ENCODE measurements at places on chromosomes 1 and 21. TPM values are rescaled to one million over a fixed set of nuclear protein-coding genes. Genes with fewer than 3 reads are reported as not detected.

The KRTAP13-2 gene
- not detected for total RNA-seq

The VSIG8 gene
- total RNA-seq = not detected

The CLEC20A gene
- not detected for total RNA-seq

The SLC6A17 gene
- total RNA-seq = not detected

The ZNF670 gene
- 0.37 TPM for total RNA-seq

- no peaks in the 10 kb centered on the region for H3K4me1 ChIP-seq
- H3K27me3 ChIP-seq = no peaks in the 10 kb centered on the region
- no peak overlapping the region for H3K4me3 ChIP-seq
Observed at GRCh38 chr1:1093610-1093943, 19.5 kb upstream of the RNF223 start.

- no peaks in the 10 kb centered on the region for H3K4me1 ChIP-seq
- no peak overlapping the region for H3K4me3 ChIP-seq
- H3K27ac ChIP-seq = no peak overlapping the region
- no peak for DNase-seq
- H3K27me3 ChIP-seq = no peaks in the 10 kb centered on the region
Observed at GRCh38 chr1:3959361-3959760, 59.3 kb upstream of the C1orf174 start.

GRCh38 chr1:7089497-7089896, 304.2 kb downstream of the CAMTA1 start:
- H3K36me3 ChIP-seq = no peaks in the 10 kb centered on the region
- no peak overlapping the region for H3K4me3 ChIP-seq
- no peak overlapping the region for H3K27ac ChIP-seq
- no peaks in the 10 kb centered on the region for H3K27me3 ChIP-seq
- no peaks in the 10 kb centered on the region for H3K4me1 ChIP-seq

DNA sequence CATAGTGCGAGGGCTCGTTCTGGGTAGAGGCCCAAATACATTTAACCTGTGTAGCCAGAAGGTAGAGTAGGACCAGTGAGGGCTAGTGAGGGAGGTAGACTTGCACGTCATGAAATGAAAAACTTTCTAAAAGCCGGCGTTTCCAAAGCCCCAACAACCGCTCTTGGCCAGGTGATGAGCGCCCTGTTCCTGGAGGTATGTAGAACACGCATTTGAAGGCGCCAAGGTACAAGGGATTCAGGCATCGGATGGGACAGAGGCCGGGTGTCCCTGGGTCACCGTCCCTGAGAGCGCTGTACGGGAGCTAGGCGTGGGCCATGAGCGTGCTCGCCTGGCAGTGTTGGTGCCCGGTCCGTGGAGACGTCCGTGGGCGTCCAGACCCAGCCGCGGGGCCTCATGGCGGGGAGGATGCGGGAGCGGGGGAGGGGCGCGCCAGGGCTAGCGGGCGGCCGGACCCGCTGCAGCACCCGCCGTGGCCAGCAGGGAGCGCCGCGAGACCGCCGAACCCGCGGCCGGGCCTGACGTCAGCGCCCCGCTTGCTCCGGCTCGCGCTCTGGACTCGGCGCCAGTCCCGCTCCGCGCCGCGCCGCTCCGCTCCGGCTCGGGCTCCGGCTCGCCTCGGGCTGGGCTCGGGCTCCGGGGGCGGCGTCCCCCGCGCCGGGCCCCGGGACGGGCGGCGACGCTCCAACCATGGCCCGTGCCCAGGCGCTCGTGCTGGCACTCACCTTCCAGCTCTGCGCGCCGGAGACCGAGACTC, at the start of gene PTPRU:
TSS of gene PTPRU (plus strand) at position 568 of the 757 bp plus-strand sequence. CDS start at position 691, 123 bp downstream.
- H3K36me3 ChIP-seq = no peaks in the 10 kb centered on the region
- peaks cover 17% of the 10 kb centered on the region for H3K27me3 ChIP-seq
- peak within 1 kb of the TSS; percentile 64 for H3K4me3 ChIP-seq
- peaks cover 27% of the 10 kb centered on the region for H3K4me1 ChIP-seq

Measured in CD4-positive, CD25-positive, alpha-beta regulatory T cell (primary cell).